Placental epithelial cell (primary cell): ENCODE measurements at places on chromosomes 7 and 10. TPM values are rescaled to one million over a fixed set of nuclear protein-coding genes. Genes with fewer than 3 reads are reported as not detected.

PNLIPRP1 gene
- total RNA-seq, result not detected in 2 replicates

ZFYVE27 gene
- total RNA-seq, result 15.7 and 19.2 TPM in 2 replicates

PYROXD2 gene
- 5.0 and 9.4 TPM in 2 replicates for total RNA-seq

AASS gene
- total RNA-seq, result 5.1 and 8.0 TPM in 2 replicates

HACD1 gene
- total RNA-seq, result 13.0 and 27.5 TPM in 2 replicates

PCLO gene
- total RNA-seq, result 2.0 and 2.1 TPM in 2 replicates

LIPF gene
- total RNA-seq, result not detected in 2 replicates

TNPO3 gene
- total RNA-seq, result 49.9 and 57.2 TPM in 2 replicates

EGR2 gene
- 0.22 and 0.79 TPM in 2 replicates for total RNA-seq

CPEB3 gene
- 0.65 and 0.79 TPM in 2 replicates for total RNA-seq

PLEKHS1 gene
- total RNA-seq, result not detected in 2 replicates

BUD31 gene
- 68.5 and 89.9 TPM in 2 replicates for total RNA-seq

HEPACAM2 gene
- not detected in 2 replicates for total RNA-seq

CPVL gene
- 11.4 and 15.4 TPM in 2 replicates for total RNA-seq

GDF10 gene
- total RNA-seq, result not detected in 2 replicates

ADARB2 gene
- total RNA-seq, result not detected in 2 replicates

ZNF467 gene
- total RNA-seq, result 0.22 and 3.1 TPM in 2 replicates

VWA2 gene
- under 0.01 TPM in 1 of 2 replicates, not detected in the other for total RNA-seq

NPFFR1 gene
- not detected in 2 replicates for total RNA-seq

OR9A2 gene
- 1.2 TPM in 1 of 2 replicates, not detected in the other for total RNA-seq

ZNRF2 gene
- 13.0 and 20.2 TPM in 2 replicates for total RNA-seq

TUBB8 gene
- not detected in 2 replicates for total RNA-seq

LRRC18 gene
- total RNA-seq, result not detected in 2 replicates

ACTL6B gene
- total RNA-seq, result not detected in 2 replicates

MRC1 gene
- under 0.01 and 0.11 TPM in 2 replicates for total RNA-seq

ASZ1 gene
- 0.11 TPM in 1 of 2 replicates, not detected in the other for total RNA-seq
